CD8-positive, alpha-beta memory T cell (primary cell): ENCODE measurements at places on chromosomes 2 and 18.

DNA sequence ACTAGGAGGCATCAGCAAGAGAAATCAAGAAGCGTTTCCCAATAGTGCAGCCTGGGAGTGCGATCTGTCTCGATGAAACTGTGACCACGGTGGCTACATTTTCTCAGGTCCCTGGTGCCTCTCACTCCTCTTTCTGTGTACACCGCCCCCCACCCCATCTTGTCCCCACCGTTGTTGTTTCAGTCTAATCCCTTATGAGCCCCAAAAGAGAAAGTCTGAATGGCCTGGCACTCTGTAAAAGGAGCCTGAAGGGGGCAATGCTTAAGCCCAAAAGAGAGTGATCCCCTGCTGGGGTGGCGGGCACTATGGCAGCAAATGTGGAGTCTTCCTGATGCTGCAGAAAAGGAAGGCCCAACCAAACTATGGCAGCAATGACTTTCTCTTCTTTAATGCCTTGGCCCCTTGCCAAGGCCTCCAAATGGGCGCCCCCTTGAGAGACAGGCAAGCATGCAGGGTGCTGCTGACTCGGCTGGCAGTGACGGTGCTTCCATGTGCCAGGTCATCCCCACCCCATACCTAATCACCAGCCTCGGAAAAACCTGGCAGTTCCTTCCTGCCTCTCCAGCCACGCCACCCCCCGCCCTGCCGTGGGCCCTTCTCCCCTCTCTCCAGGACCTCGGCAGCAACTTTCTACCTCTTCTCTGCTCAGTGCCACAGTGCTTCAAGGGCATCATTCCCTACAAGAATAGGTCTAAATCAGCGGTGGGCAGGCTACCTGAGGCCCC is 123.0 kb downstream of the CYP26B1 start:
- no peak for DNase-seq

- no peak for DNase-seq
Observed at GRCh38 chr18:77894060-77894459, 644.4 kb downstream of the GALR1 start.

DNA sequence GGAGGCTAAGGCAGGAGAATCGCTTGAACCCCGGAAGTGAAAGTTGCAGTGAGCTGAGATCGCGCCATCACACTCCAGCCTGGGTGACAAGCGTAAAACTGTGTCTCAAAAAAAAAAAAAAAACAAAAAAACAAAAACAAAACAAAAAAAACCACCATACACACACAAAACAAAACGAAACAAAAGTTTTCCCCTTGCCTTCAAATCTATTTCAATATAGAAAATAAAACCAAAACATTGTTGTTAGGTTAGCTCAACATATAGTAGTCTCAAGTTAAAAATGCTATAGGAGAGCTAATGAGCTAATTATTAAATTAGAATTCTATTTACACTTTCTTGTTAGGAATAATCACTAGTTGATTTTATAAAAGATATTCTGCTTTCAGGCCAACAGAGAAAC is 43.3 kb downstream of the FBXO11 start:
- DNase-seq = no peak

DNA sequence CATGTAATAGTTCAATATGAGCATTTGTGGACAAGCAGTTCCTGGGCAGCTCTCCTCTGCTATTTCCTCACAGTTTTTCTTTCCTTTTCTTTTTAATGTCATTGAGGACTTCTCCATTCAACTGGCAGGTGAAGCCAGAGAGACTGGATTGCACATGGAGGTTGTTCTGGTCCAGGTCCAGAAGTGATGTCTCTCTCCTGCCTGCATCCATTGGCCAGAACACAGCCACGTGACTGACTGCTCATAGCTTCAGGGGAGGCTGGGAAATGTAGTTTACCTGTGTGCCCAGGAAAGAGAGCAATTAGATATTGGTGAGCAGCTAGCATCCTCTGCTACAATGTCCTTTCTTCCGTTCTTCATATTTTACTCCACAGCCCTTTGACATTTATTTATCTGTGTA is 20.2 kb upstream of the ADAM23 start:
- no peak for DNase-seq

GRCh38 chr18:68714366-68714711 is 569 bp downstream of the TMX3 start:
- DNase-seq = no peak

- DNase-seq = no peak
Observed at GRCh38 chr2:105785095-105785847, 40.6 kb downstream of the NCK2 start.
